ENCODE measurements at places on chromosomes 11 and 22. TPM values are rescaled to one million over a fixed set of nuclear protein-coding genes. Genes with fewer than 3 reads are reported as not detected.

DNA sequence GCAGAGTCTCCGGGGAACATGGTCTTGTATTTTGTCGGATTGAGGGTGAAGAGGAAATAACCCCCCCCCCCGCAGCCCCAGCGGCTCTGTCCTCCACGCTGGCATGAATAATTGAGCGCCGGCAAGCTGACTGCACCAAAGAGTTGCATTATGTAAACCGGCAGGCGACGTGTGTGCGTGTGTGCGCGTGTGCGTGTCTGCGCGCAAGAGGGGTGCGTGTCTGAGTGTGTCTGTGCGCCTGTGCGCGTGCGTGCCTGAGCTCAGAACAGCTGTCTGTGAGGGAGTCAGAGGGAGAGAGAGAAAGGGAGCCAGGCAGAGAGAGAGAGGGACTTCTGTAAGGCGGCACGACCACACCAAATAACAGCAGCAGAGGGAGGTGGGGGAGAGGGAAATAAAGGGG is 94.4 kb downstream of the SCN3B start:
- DNase-seq, result no peak

DNA sequence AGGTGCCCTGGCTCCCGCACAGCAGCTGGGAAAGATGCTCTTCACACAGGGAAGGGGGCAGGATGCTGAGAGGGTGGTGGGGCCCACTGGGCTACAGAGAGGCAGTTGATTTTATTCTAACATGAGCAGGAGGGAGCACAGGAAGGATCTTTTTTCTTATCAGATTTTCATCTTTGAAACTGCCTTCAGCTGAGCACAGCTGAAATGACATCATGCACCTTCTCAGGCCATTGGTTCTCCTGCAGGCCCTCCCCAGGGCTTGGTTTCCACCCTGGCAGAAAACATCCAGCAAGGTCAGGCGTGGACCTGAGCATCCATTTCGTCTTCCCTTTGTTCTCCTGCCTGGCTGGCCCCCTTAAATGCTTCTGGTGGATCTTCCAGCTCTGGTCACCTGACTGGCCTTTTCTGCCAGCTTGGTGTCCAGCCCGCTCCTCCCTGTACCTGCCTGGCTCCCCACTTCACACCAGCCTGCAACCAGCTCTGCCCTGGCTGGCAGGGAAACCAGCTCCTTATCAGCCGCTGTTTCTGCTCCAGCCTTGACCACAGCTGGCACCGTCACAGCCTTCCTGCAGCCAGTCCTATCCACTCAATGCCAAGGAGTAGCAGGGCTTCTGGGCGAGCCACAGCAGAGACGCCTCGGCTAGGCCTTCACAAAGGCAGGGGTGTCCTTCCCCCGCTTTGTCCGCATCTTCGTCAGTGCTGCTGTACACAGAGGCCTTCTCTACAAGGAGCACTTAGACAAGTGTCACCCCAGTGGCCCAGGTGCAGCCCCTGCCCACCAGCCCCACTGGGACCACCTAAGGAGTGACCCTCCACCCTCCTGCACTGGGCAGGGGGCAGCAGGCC is 36.5 kb downstream of the TOM1 start:
- no peak for DNase-seq

DNA sequence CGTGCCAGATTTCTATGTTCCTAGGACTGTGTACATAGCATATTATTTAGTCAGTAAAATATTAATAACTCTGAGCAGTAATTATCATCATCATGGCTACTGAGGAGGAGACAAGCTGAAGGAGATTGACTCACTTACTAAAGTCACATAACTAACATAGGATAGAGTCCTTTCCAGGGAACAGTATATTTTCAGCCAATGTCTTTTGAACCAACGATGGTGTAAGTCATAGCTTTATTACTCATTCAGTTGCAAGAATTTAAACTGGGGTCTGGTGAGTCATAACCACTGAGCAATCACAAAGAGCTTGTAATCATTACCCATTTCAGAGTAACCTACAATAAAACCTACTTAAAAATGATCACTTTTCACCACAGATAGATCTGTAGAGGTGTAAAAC is 1564.8 kb upstream of the TENM4 start:
- no peak for DNase-seq

GRCh38 chr11:103601225-103601846 is 435.1 kb upstream of the DDI1 start:
- no peak for DNase-seq

DNA sequence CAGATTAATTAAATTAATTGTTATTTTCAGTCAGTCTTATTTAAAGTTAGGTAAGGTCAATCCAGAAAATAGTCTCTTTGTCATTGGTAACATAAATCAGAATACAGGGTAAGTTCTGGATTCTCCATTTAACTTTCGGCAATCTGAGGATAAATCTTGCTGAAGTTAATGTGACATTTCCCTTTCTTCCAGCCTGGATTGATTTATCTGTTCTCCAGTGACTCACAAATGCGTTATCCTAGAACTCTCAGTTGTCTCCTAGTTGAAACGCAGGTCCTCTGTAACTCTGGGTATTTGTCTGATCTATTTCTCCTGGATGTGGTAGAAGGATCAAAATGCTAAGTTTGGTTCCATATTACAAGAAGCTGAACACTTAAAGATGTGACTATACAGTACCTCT is 21.0 kb downstream of the OR51E1 start:
- no peak for DNase-seq

GRCh38 chr22:17785185-17786184 is 11.2 kb upstream of the BID start:
- no peak for DNase-seq

Gene C11orf65
- 1.3 TPM for polyA plus RNA-seq

Gene YAP1
- polyA plus RNA-seq, result 190 TPM

DNA sequence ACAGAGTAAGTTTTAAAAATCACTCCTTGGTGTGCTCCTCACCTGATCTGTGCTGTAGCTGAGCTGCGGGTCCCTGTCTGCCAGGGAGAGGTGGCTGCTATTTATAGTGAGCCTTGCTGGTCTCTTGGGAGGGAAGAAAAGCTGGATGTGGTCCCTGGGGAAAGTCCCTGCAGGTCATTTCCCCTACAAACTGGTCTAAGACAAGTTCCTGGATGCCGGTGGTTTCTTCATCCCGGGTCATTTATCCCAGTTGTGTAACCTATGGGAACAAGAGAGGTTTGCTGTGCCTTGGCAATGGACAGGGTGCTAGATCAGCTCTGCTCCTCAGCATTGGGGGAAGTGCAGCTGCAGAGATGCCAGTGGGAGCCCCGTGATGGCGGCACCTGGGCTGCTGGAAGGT is at the start of gene SAA2:
Gene SAA2, minus strand, starts transcription at position 108 of the 400 bp plus-strand sequence. CDS start 657 bp downstream, outside the sequence.
- no peak for DNase-seq

GRCh38 chr11:126160345-126161022 is 51.0 kb downstream of the RPUSD4 start:
- no peak for DNase-seq

DNA sequence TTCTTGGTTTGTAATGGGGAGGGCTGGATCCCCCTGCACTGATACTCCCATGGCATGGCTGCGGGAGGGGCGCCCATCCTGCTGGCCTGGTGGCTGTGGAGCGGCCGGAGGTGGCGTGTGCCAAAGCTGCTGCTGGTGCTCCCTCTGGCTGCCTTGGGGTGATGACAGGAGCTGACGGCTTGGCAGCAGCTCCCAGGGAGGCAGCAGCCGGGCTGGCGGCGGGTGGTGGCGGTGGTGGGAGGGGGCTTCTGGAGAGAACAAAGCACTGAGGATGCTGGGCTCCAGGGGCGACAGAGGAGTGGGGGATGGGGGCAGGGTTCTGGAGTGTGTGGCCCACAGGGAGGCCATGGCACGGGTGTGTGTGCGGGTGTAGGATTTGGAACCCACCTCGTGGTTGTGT is 11.4 kb upstream of the MPPED1 start:
- no peak for DNase-seq

- DNase-seq, result no peak
Measured at GRCh38 chr11:77636731-77637344, 756 bp downstream of the CLNS1A start.

DNA sequence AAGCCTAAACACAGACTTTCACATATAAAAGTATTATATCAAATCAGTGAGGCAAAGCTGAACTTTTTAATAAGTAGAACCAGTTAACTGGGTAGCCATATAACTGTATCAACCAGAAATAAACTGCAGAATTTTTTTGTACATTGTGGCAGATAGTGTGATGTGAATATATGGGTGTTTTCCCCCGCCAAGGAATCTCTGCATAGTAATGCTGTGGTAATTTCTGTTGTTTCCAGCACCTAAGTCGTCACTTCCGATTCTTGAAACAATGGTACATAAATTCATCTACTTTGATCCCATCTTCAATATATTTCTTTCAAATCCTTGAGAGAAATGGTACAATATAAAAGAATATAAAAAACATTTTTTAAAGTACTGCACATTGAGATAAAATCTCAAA is 39.6 kb downstream of the NARS2 start:
- DNase-seq, result no peak

DNA sequence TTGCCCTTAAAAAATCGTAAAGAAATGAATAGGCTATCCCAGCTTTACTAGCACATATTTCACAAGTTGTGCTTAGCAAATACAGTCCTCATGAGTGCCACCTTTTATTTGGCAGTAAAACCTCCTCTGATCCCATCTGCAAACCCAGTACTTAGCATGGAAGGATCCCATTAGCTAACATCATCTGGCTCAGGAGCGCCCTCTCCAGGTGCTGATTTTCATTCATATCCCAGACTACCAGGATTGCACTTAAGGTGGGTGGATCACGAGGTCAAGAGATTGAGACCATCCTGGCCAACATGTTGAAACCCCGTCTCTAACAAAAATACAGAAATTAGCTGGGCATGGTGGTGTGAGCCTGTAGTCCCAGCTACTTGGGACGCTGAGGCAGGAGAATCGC is 76.1 kb upstream of the PAX6 start:
- no peak for DNase-seq

- no peak for DNase-seq
Measured at GRCh38 chr11:95243673-95244072, 12.7 kb upstream of the SESN3 start.

Gene CNTN5
- 20.6 TPM for polyA plus RNA-seq

DNA sequence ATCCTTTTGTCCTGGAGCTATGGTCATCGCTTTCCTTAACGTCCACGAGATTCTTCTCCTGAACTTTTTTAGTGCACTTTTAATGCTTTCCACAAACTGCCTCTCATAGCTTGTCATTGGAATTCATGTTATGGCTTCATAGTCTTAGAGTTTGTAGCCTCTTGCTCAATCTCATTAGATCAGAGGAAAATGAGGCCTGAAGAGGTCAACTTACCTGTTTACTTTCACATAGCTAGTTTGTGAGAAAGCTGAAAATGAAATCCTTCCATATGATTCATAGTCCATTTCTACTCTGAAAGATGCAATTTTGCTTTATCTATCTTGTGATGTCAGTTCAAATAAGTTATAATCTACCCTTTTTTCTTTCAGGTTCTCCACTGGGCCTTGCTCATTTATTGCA is 1747.2 kb upstream of the RAG2 start:
- DNase-seq, result no peak

GRCh38 chr22:27868732-27869282 is 50.2 kb downstream of the PITPNB start:
- DNase-seq, result no peak

Gene MRGPRF
- 23.2 TPM for polyA plus RNA-seq

GRCh38 chr22:44340271-44341239 is 27.8 kb upstream of the SHISAL1 start:
- no peak for DNase-seq

DNA sequence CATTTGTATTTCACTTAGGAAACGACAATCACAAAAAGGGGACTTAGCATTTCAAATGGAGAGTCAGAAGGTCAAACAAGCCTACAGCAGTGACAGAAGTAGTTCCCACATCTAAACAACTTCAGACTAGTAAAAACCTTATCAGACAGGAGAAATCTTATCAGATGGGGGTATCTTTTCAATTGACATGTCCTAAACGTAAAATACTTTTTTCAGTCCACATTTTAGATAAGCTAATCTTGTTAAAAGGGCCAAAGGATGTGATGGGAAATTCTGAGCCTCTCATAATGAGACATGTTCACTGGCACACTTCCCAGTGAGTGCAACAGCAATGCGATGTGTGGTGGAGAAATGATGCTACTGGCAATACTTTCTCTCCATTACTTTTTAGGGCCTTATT is 2.4 kb downstream of the MAPK1 start:
- DNase-seq, result no peak
